ENCODE measurements at places on chromosomes 2 and 18.
A peak's percentile ranks its signal among the peaks of the same experiment; 100 is the strongest.

DNA sequence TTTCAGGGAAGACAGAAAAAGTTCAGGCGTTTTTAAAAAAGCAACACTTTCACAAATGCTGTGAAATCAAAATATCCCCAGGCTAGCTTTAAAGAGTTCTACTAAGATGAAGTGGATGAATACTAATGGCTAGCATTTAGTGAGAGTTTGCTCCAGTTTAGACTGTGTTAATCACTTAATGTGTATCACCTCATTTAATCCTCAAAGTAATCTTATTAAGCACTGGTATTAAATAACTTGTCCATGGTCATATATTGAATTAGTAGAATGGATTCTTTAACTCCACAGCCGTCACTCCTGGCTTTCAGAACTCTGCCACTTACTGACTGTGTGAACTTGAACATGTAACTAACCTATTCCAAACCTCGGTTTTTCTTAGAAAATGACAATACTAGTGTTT, 66.0 kb downstream of the CABYR start:
- no peak for DNase-seq

DNA sequence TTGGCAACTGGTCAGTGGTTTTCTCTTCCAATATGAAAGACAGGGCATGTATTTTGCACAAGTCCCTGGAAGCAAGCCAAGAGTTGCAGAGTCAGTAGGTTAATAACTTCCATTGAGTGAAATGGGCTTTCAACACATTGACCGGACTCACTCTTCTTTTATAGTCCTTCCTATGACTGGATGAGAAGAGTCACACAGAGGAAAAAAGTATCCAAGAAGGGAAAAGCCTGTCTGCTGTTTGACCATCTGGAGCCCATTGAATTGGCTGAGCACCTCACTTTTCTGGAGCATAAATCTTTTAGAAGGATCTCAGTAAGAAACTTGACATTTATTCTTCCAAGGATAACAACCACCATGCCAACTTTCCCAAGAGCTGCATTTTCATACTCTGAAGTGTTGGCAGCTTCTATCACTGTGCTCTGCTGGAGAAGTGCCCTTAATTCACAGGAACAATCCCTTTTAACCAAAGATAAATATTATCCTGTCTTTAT, 45.4 kb downstream of the RASGRP3 start:
- DNase-seq = no peak

DNA sequence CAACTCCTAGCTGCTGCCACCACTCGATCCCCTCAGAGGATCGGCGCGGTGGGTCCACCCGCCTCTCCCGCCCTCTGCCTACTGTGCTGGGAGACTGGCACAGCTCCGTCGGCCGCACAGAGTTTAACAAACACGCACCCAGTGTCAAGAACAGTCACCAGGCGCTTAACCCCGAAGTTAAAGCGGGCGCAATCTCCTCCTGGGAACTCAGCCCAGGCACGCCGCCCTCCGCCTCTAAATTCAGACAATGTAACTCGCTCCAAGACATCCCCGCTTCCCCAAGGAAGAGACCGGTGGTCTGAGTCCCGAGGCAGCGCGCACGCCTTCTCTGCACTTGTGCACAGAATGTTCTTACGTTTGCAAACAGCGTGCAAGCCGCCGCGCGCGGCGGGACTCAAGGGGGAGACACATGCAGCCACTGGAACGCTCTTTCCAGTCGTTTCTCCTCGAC, 533 bp downstream of the CXCR4 start:
- DNase-seq = peak; percentile 75

DNA sequence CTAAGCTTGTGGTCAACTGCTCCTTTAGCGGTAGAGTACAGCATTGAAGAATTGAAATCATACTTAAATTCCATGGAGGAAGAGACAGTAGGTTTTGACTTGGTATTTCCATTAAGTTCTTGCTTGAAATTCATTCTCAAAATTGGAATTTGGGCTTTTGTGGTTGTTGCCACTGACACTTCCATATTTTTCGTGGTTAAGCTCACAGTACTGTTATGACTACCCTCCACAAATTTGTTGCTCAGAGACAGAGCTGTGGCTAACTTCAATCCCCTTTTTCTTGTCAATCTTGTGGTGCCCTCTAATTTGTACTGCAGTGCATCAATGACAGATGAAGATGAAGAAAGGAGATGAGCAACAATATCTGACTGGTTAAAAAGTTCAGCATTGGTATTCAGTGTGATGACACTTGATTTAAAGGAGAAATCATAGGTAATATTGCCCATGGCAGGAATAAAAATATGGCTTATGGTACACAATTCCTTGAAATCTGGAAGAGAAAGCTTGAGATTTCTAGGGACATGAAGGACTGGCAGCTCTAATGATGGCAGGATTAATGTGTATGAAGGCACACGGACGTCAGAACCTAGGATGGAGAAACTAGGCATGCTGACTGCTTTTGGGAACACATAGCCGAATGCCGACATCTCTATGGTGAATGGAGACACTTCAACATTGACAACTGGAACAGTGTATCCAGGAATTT, 37.3 kb downstream of the APOB start:
- no peak for DNase-seq

- DNase-seq = no peak
These were observed 198.3 kb downstream of the ACKR3 start for GRCh38 chr2:236767941-236768340.

DNA sequence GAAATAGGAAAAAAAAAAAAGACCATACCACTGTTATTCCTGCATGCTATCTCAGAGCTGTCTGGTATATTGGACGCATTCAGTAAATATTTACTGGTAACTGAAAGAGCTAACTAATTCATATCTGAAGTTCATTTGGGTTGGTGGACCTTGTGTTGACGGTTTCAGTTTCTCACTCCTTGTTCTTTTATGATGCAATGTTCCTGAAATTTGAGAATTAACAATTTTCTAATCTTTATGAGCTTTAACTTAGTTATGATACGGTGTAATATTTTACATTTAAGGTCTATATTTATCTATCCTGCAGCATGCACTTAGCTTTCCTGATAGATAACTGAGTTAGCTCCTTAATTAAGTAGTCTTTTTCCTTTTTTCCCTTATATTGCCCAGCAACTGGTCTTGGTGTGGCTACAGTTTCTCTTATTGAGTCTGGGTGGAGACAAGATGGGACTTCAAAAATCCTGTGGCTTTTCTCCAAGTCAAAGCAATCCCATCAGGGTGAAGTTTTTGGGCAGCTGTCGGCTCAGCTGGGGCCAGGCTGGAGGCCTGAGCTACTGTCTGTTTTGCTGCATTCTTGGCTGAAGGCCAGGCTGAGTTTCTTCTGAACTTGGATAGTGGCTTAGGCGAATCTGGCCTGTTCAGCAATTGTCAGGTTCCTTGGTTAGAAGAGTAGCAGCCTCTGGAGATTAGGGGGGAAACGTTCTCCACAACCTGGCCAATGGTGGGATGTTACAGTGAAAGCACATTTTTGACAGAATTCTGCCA, 78.4 kb upstream of the MEX3C start:
- DNase-seq = no peak

DNA sequence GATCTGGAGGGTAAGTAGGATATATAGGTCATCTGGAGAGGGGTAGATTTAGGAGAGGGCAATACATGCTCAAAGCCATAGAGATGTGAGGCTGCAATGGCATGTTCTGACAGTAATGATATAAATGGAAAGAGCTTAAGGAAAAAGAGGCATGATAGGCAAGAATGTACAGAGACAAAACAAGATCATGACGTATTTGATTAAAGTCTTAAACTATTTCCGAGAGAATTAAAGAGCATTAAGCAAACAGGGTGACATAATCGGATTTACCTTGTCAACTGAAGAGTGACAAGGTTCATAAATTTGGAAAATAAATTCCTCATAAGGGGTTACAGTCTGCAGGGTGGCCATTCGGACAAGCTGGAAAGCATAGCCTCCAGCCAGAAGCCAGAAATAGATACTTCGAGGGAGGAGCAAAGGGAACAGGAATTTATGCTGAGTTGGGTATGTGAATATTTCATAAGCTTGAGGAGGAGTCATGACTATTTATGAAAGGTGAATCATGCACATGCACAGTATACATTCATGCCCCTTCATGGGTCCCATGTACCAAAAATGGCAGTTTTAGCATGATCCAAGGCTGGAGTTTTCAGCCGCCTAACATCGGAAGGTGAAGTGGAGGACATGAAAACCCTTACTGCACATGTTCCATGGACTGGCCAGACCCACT, 396.2 kb upstream of the VWC2L start:
- DNase-seq = no peak

DNA sequence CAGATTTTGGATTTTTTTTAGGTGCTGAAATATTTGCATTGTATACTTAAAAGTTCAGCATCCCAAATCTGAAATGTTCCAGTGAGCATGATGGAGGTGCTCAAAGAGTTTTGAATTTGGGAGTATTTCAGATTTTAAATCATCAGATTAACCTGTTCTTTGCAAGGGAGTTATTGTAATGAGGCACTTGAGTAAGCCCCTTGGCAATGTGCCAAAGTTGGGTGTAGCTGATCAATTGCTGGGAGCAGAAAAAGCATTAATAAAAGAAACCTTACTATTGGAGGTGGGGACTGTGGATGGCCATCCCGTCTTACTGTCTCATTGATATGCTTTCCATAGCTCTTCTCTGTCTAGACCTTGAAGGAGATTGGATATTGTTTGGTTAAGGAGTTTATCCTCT, 28.3 kb downstream of the MALT1 start:
- DNase-seq = no peak

DNA sequence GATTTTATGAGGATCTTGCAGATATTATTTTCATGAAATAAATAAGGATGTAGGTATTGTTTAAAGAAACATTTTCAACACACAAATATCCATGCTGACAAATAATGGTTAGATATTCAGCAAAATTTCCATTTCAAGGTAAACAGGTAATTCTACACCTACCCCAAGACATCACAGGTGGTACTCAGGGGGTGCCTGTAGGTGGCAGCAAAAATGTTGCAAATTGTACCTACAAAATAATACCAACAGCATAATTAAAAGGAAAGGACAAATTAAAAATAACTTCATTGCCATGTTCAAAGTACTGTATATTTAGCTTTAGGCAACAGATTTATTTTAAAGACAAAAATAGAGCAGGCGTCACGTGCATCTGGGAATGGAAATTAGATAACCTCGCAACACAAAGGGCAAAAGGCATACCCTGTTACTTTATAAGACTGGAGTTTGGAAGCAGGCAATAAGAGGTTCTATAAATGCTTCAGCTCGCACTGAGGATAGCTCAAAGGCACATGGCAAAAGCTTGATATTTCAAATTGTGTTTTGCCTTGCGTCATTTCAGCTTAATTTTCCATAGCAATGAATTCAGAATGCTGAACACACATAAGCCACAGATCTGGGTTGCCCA, 630.5 kb downstream of the TDRD15 start:
- no peak for DNase-seq

- DNase-seq = peak; percentile 97
These were observed 64.7 kb downstream of the LRRFIP1 start for GRCh38 chr2:237691908-237692600.

DNA sequence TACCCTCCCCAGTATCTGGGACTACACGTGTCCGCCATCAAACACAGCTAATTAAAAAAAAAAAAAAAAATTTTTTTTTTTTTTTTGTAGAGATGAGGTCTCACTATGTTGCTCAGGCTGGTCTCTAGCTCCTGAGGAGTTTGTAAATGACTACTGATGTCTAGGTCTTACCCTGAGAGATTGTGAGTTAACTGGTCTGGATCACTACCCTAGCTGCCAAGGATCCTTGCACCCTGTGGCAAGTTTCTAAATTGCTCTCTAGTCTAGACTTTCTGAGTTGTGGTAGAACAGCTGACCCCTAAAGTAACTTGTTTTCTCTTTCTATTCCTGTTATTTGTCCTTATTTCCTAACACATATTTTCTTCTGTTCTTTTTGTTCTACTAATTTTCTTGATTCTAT, 44.5 kb downstream of the ABHD3 start:
- no peak for DNase-seq

Data from activated T-cell treated with anti-CD3 and anti-CD28 coated beads, Interleukin-2, amount 50 U/mL, for 48 hours (primary cell).